M059J (cell line): ENCODE measurements at places on chromosomes 4 and X. TPM values are rescaled to one million over a fixed set of nuclear protein-coding genes. Genes with fewer than 3 reads are reported as not detected.
A peak's percentile ranks its signal among the peaks of the same experiment; 100 is the strongest.

Gene F9
- total RNA-seq = not detected in 2 replicates

Gene PCDH7
- 0.66 and 1.0 TPM in 2 replicates for total RNA-seq

GRCh38 chr4:76569706-76570105, 134.7 kb downstream of the SHROOM3 start:
- no peak for DNase-seq

- peak; percentile 83 for DNase-seq
Measured at GRCh38 chrX:20454117-20454516, 187.4 kb upstream of the RPS6KA3 start.

- no peak for DNase-seq
Measured at GRCh38 chr4:110062166-110062565, 136.2 kb downstream of the ELOVL6 start.

Gene SHROOM4
- total RNA-seq = 0.54 and 1.8 TPM in 2 replicates
